OCI-M1 (cell line): ENCODE measurements at places on chromosomes 7 and 10.

DNA sequence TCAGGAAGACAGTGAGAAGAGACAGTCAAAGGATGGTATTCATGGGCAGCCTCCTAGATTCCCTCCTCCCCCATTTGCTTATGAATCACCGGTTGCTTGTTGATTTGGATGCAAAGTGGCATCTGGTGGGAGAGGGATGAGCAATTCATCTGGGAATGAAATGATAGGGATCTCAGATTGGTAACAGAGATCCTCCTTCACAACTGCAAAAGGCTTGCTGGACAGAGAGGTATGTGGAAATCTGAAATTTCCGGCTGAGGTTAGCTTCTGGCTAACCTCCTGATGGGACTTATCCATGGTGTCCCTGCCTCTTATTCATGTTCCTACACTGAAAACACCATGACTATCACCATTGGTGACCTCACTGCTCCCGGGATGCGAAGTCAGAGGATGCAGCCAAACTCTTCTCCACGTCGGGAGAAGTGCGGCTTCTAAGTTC lies 48.4 kb upstream of the PODXL start:
- no peak for DNase-seq

GRCh38 chr10:114638821-114639625 lies 19.1 kb downstream of the ABLIM1 start:
- DNase-seq = peak; percentile 55

GRCh38 chr10:30749385-30749784 lies 119.8 kb upstream of the LYZL2 start:
- DNase-seq = no peak

DNA sequence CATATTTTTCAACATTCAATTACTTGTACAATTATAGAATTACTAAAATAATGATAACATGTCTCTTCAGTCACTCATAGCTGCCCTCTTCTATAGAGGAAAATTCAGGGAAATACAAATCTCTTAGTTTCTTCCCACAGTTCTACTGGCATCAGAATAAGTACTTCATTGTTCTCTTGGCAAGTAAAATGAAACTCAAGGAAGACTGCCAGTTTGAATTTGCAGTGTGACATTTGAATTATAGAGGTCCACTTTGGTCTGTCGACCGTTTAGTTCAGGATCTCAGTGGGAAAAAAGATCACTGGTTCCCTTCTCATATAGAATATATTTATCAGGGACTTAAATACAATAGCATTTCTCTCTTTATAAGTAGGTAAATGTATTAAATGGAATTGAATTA lies 114.5 kb downstream of the PON1 start:
- DNase-seq = no peak

DNA sequence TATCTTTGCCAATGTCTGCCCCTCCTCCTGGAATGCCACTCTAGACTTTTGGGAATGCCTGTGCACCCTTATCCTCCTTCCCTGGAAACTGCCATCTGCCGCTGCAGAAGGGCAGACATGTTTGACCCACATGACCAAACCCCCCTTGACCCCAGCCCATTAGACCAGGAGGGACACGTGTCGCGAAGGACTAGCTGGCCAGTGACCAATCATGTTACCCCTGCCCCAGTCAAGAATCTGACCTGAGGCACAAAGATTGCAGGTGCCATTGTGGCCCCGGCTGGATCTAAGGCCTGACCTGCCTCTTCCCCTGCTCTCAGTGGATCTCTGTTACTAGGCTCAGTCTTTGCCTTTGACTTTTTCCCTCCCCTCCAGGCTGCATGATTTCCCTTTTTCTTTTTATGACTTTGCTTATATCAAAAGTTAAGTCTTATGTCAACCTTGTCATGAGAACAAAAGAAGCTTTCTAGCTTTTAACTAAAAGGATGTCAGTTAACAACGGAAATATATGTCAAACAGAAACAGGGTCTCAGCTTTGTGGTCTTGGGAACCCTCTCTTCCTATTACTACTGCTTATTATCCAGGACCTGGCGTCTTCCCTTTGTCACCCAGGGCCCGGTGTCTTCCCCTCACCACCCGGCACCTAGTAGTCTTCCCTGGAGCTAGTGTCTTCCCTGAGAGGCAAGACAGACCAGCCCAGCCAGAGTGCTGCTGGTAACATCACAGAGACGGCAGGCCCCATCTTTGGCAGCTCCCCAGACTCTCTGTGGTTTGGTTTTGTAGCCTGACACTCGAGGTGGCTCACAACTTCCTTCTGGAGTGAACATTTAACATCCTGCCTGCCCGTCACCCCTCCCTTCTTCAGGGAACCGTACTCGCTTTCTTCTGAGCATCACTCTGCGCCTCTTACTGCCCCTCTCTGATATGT lies 24.4 kb upstream of the PPIF start:
- peak; percentile 88 for DNase-seq

DNA sequence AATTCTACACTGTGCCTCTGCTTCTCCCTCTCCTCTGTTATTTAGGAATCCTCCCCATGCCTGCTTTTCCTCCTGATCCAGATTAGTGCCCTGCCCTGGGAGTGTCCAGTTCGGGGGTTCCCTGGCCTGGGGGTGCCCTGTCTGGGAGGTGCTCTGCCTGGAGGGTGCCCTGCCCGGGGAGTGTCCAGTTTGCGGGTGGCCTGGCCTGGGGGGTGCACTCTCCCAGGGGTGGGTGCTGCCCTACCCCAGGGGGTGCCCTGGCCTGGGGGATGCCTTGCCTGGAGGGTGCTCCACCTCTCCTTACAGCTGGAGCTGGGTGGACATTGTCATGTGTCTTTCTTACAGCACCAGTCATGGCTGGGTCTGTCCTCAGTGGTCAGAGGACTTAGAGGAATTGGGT lies 20.2 kb downstream of the RAMP3 start:
- DNase-seq = no peak

- peak; percentile 71 for DNase-seq
Observed at GRCh38 chr10:98259606-98260315, 8.2 kb downstream of the LOXL4 start.
